ENCODE measurements at places on chromosomes 4 and X.
A peak's percentile ranks its signal among the peaks of the same experiment; 100 is the strongest.

DNA sequence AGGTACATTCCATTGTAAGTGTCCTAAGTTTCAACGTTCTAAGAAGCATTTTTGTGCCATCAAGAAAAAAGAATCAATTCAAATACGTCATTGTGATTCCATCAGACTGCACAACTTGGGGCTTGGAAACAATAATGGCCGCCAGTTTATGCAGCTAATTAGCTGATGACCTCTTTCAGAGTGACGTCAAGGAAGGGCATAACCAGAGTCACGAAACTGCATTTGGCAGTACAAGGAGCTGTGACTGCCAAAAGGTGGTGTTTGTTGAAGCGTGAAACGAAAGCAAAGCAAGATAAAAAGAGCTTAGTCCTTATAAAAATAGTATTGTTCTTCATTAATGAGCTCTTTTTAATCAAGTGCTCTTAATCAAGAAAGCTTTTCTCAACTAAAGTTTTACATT is 81.1 kb upstream of the SH3RF1 start:
- no peak for DNase-seq

- peak; percentile 80 for DNase-seq
These were observed at the start of gene TLR2 for GRCh38 chr4:153684182-153684970. TSS of gene TLR2 (plus strand) at chr4:153684280. CDS start at chr4:153702908, 18,628 bp downstream.

GRCh38 chr4:4853921-4854648 is 5.4 kb upstream of the MSX1 start:
- no peak for DNase-seq

- no peak for DNase-seq
These were observed 14.0 kb downstream of the SH3TC1 start for GRCh38 chr4:8213121-8213520.

DNA sequence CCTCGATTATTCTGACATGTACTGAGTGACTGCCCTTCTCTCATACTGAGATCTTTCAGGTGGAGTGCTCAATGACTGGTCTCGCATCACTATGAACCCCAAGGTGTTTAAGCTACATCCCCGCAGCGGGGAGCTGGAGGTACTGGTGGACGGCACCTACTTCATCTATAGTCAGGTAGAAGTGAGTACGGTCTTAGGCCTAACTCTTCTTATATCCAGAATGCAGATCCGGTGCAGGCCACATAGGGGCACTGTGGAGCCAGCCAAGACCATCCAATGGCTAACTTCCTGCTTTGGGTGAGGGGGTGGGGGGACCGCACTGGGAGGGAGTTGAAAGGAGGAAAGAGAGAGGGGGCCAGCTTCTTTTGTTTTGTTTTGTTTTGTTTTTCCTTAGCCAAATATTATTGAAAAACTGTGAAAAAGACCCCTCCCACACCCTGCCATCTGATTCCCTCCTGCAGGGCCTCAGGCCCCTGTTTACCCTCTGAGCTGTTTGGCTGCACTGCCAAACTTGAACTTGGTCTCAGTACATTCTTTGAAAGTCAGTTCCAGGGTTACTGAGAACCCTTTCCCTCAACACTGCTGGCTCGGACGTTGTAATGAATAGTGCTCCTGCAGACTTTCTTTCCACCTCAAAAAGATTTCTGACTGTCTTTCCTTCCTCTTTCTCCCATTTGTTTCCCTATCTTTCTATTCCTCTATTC is 16.2 kb downstream of the AWAT2 start:
- DNase-seq, result peak; percentile 40

GRCh38 chrX:40147126-40147952 is 49.6 kb upstream of the BCOR start:
- DNase-seq, result no peak

DNA sequence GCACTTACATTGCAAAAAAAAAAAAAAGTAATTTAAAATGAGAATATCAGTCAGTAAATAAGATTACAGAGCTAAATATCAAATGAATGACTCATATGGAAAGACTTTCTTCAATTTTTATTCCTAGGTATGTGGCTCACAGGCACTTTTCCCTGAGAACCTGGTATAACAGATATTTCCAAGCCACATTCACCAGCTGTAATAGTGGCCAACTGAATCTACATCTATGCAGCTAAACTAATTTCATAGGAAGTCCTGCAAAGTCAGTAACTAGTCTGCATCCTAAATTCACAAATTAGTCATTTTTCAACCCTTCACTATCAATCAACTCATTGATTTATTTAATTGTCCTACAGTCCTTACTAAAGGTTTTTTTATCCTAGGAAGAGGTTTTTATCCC is 5.6 kb downstream of the PDE5A start:
- no peak for DNase-seq

DNA sequence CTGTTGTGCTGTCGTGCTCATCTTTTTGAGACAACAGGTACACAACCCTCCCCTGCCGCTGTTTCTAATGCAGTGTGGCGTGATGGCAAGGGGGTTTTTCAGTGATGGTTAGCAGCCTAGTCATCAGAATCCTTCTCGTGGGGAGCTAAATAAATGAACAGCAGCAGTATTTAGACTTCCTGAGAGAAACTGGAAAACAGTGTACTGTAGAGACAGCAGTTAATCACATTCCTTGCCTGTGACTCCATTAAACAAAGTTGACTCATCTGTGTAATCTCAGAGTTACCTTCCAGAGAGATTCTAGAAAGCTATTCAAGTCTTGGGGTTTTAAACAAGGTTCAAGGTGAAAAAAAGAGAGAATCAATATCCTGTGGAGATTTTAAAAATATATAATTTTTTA is 1753.2 kb upstream of the PCDH7 start:
- DNase-seq, result no peak

DNA sequence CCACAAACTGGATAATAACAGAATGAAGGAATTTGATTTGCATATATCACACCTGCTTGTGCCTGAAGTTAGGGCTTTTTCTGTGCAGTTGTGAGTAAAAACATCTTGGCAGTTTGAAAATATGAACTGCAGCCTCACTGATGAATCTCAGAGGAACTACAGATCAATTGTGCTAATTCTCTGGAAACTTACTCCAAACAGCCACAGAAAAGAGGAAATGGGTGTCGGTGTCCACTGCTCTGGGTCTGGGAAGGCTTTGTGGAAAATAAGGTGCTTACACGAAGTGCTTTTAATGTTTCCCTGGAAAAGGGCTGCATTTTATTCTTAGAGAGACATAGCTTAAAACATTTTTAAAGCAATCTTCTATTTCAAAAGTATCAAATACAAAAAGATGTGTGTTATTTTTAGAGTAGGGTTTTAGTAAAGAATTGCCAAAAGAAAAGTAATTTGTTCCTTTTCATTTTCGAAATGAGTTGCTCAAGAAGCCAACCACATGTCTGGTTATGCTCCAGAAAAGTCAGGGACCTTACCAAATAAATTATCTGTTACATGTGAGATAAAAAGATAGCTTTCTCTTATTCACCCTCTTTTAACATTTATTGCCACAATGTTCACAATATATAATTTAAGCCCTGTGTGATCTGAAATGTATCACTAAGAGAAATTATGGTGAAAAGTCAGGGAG is 240.1 kb downstream of the FRAS1 start:
- no peak for DNase-seq

DNA sequence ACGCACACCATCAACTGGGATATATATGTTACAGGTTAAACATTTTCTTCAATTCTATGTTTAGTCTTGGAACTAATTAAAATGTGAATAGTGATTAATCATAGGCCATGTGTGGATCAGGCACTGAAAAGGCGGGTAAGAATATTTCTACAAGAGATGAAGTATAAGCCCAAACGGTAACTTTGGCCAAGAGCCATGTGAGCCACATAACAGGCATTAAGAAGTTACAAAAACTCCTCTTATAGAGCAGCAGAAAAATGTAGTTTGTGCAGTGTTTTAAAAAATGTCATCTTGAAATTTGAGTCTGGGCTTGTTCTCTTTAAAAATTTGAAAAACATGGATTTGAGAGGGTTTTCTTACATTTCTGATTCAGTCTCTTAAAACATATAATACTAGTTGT is 521.8 kb upstream of the DIPK2B start:
- no peak for DNase-seq

DNA sequence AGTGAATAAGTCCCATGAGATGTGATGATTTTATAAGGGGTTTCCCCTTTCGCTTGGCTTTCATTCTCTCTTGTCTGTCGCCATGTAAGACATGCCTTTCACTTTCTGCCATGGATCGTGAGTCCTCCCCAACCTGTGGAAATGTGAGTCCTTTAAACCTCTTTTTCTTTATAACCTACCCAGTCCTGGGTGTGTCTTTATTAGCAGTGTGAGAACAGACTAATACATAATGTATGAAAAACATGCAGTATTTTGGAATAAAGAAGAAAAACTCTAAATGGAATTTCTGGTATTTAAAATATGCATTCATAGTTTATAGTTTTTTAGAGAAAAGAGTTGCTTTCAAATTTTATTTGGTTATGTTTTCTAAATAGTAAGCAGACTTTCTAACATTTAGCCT is 360.7 kb downstream of the PCDH7 start:
- no peak for DNase-seq

- no peak for DNase-seq
These were observed 84.3 kb downstream of the PJA1 start for GRCh38 chrX:69080855-69081465.

- no peak for DNase-seq
These were observed 61.0 kb downstream of the CHRNA9 start for GRCh38 chr4:40395908-40396793.

DNA sequence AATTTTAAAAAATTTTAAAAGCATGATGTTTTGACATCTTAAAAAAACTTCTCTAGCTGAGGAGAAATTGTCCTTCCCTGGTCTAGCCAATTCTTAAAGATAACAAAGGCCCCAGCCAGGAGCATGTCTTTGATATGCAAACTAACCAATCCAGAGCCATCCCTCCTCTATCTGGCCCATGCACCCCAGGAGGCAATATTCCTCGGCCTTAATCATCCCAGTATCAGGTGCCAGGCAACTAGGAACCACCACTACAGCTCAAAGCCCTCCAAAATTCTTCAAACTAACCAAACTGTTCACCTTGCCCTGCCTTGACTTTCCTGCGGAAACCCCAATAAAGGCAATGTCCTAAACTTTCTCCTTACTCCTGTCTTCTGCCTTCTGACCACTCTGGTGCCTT is 97.8 kb upstream of the USP9X start:
- no peak for DNase-seq

GRCh38 chrX:115366535-115366934 is 77.0 kb downstream of the LUZP4 start:
- DNase-seq, result no peak

GRCh38 chr4:159860945-159861344 is 758.1 kb downstream of the RAPGEF2 start:
- no peak for DNase-seq

DNA sequence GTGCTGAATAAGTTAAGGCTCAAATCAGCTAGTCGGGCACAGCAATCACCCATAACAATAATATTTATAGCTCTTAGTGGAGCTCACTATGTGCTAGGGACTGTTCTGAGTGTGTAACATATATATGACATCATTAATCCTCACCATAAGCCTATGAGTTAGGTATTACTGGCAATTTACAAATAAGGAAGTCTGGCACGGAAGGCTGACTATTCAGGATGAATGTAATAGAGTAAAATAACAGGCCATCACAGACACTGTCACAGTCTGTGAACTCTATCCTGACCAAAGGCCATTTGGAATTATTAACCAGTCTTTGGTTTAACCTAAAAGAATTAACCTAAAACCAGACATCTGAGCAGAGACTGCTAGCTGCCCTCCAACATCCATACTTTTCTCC is 119.3 kb downstream of the C4orf51 start:
- no peak for DNase-seq

GRCh38 chr4:165715989-165716388 is 157.0 kb upstream of the TLL1 start:
- no peak for DNase-seq

DNA sequence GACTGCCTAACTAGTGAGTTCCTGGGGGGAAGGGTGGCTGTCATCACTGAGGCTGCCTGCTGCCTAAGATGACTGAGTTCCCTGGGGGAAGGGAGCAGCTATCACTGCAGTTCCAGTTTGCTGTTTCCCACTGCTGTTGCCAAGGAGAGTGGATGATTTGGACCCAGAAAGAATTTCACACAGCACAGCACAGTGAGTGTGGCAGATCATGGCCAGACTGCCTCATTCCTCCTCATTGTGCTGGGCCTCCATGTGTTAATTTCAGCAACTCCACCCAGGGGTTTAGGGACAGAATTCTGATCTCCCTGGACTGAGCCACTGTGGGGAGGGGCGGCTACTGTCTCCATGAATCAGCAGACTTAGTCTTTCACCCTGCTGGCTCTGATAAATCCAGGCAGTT is 125.0 kb downstream of the TEX13C start:
- no peak for DNase-seq

Measured in stimulated activated CD4-positive, alpha-beta T cell treated with anti-CD3 and anti-CD28 coated beads, Interleukin-15, amount 100 ng/mL, for 24 hours (primary cell).